NCI-H748 treated with DMSO at 0.1 percent for 48 hours (cell line): ENCODE measurements at places on chromosomes 1 and 21.

- no peak for DNase-seq
Measured at GRCh38 chr1:246787781-246788513, 63.7 kb downstream of the SCCPDH start.

DNA sequence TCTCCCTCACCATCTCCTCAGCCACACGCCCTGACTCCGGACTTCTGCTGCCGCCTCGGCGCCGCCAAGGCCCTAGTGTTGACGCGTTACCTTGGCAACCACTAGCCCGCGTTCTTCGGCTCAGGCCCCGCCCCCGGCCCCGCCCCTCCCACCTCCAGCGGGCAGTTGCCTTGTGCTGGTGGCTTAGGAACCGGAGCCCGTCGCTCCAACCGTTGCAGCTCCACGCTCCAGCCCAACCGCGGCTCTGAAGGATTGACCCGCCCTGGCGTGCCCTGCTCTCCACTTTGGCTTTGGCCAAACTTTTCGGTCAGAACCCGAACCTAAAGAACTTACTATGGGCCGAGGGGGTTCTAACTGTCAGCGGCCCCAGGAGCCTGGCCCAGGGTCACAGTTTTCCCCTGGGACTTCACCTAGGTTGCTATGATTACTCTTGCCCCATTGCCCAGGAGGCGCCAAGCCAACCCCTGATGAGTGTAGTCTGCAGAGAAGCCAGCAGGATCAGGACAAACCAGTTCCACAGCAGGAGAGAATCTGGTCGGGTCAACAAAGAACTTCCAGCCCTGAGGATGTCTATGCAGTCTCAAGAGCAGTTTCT lies at the start of gene CFAP45:
CFAP45 (minus strand) TSS at position 80 of the 595 bp plus-strand sequence; CDS start at position 13, 67 bp downstream.
- DNase-seq = peak; percentile 69

- DNase-seq = no peak
Measured at GRCh38 chr1:212752934-212753497, 38.6 kb downstream of the NSL1 start.

DNA sequence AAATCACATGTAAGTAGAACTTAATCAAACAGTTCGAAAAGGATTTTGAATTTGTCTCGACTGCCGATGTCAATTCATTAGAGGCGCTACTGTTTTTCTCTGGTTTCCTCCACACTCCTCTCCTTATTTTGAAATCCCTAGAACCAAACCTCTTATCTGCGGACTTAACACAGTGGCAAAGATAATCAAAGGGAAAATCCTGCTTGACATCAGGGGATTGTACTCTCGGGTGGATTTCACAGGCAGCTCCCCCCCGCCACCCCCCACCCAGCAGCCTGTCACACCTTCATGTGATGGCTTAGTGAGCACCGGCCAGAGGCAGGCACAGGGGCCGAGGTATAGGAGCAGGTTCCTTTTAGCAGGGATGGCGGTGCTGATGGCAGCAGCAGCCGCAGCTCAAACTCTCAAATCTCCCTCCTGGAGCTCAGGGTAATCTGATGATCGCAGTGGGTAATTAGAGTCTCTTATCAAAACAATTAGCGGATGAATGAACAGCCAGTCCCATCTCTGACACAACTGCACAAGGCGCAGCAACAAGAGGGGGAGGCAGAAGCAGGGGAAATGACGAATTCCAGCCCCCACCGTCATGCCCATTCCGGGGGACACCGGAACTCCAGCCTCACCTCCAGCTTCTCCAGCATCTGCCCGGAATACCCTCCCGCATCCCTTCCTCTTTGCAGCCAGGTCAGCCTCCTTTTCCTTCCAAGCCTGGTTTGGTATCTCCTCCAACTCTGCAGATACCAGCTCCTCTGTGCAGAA lies 80.3 kb downstream of the SSBP3 start:
- peak; percentile 45 for DNase-seq

DNA sequence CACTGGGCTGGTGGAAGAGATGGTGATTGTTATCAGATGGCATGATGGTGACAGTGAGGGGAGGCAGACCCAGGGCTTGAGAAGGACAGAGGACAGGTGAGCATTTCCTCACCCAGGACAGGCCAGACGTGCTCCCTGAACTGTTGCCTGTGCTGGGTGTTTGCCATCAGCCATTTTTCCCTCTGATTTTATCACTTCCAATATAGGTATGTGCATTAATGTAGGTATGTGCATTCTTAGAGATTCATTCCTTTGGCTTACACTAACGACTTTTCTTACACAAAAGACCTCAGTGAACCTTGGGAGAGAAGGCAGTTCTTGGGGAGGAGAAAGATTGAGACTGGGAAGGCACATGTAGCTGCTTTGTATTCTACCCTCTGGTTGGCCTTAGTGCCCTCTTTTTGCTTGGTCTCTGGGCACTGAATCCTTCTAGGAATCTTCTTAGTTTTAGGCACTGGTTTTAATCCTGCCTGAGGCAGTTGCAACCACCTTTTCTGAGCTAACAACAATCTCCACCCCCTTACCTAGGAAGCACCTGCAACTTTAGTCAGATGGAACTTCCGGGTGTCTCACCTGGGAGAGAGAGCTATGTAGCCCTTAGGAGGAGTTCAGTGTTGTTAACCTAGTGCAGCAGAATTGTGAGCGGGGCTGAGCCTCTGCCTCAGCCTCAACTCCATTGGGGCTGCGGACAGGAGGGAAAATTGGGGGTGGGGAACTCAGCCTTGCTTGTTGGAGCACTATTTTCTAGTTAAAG lies 30.9 kb downstream of the C1orf116 start:
- no peak for DNase-seq

DNA sequence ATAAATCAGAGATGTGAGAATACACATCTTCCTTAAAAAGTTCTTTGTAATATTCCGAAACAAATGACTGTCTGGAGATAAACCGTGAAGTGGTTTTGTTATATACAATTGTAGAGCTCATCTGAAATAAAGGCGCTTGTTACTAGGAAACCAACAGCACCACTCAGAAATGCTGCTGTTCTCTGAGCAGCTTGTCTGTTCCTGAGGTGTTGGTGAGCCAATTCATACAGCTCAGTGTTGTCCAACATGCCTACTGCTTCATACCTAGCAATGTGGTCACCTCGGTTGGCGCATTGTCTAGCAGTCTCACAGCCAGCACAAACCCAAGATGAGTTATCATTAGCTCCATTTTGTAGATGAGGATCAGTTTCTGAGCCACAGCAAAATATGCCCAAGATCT lies 44.4 kb downstream of the GFI1 start:
- DNase-seq = peak; percentile 74

GRCh38 chr1:29597861-29598260 lies 361.5 kb downstream of the PTPRU start:
- DNase-seq = no peak

GRCh38 chr21:38430401-38430984 lies 67.8 kb downstream of the ERG start:
- DNase-seq = no peak
